Mononuclear cell (primary cell): ENCODE measurements at places on chromosomes 5 and 9. TPM values are rescaled to one million over a fixed set of nuclear protein-coding genes. Genes with fewer than 3 reads are reported as not detected.

TPD52L3 gene
- total RNA-seq = not detected

ADGRV1 gene
- total RNA-seq = 0.94 TPM

NUTM2G gene
- not detected for total RNA-seq

FYB1 gene
- total RNA-seq = 189 TPM

LPAR1 gene
- 1.7 TPM for total RNA-seq

NRARP gene
- total RNA-seq = 1.8 TPM

UGT3A1 gene
- total RNA-seq = under 0.01 TPM

PCDHA11 gene
- total RNA-seq = 0.10 TPM
